Occipital lobe (tissue), 3 donors: ENCODE measurements at places on chromosomes 6 and 20. TPM values are rescaled to one million over a fixed set of nuclear protein-coding genes. Genes with fewer than 3 reads are reported as not detected.

The ASIP gene
- total RNA-seq: not detected

The TAF8 gene
- 4.8 TPM for total RNA-seq

The TGM3 gene
- total RNA-seq: 0.16 TPM

DNA sequence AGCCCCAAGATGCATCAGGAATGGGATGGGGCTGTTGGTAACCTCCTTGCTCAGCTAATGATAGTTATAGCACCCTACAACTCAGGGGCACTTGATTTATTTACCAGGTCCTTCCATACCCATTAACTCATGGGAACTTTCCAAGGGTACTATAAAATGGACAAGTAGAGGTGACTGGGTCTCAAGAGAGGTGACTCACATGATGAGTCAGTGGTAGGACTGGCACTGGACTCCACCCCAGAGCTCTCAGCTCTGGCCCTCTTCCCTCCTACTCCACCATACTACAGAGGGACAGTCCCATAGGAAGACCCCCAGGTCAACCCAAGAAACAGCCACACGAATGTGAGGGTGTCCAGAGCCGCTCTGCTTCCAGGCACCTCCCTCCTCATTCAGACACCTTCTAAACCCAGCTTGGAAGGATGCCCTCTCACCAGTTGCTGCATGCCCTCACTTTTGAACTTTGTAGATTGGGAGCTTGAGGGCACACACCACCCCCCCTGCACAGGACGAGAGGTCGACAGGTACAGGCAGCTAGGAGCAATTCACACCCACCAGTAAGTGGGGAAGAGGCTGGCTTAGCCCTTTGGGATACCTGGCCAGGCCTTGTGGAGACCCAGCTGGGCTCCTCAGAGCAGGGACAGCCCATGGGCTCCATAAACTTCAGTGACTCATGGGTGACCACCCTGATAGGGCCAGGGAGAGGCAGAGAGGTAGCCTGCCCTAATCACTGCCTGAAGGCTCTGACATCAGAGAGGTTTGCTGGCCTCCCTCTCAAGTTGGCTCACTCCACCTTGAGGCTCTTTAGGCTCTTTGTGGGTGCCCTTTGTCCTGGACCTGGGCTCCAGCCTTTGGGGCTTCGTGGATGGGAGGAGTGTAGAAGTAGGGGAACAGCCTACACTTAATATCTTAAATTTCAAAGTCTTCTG is 81.6 kb upstream of the MLN start:
- no peak for DNase-seq

DNA sequence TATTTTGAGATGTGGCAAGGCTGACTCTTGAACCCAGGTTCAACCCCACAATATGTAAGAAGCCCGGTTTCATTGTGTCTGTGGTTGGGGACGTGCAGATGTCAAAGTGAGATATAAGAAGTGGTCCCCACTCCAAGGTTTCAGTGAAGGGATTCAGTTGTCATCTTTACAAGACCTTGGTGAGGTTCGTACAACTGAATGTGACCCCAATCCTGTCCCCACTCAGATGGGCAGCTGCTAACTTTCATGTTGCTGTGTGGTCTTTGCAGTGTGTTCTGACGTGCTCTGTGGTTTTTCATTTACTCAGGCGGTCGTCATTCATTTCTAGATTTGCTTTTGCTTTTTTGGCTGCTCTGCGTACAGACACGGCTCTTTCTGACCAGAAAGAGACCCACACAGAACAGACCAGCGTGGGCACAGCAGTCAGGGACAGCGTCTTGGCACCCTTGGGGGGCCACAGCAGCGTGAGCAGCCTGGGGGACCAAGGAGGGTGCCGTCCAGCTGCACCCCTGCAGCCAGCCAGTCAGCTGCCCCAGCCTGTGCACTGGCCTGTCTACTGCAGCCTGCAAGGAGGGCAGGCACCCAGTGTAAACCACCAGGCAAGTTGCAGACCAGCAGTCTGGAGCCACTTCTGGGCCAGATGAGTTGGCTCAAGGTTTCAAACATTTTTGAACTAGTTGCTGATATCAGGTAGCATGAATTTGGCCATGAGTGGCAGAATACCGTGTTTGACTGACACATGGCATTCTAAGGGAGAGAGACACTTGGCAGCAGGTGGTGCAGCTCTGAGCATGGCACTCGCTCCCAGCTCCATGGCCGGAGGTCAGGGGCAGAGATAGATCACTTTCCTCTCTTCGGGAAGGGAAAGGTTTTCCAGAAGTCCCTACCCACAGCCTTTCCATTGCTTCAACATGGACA is 49.4 kb upstream of the IRF4 start:
- DNase-seq: no peak

DNA sequence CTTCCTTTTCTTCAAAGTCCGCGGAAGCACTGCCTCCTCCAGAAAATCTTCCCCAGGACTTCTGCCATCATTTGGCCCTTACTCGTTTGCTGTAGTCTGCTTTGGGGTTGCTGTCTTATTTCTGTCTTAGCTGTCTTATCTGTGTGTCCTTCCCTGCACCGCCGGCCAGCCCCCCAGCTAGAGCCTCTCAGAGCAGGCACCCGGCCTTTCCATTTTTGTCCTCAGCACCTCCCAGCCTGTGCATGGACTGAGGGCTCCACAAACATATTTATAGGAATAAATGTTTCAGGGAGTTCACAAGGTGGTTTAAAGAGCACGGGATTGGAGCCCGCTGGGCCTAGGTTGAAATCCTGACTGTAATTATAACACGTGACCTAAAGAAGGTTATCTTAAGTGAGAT is 8.1 kb downstream of the GLP1R start:
- no peak for DNase-seq

GRCh38 chr20:54209216-54209813 is 1.4 kb downstream of the PFDN4 start:
- DNase-seq: no peak

DNA sequence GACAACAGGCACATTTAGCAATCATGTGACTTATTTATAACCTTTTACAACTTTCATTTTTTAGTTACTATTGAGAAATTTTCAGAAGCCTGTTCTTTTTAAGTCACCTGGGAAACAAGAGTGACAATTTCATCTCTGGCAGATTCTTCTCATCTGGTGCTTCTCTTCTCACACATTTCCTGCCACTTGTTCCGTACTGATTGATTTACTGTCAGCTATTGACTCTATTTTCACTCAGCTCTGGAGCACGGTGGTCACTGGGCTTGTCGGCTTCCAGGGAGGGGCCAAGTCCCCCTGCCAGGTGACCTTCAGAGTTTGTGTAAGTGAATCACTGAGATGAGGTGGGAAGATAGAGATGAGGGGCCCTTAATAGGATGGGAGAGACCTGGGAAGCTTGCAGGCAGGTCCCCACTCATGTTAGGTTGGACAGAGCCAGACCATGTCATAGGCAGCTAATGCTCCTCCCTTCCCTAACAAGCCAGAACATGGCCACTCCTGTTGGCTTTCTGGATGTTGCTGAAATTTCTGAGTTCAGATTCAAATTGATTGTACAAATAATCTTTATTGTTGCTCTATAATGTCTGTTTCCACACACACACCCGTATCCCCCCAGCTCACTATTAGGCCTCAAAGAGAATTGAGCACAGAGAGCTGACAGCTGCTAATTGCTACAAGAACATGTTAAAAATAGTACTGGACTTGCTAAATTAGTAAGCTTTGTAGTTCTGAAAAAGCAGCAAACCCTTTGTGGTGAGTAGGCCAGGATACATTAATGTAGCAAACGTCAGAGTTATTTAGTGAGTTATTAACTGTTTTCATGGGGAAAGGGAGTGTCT is 13.3 kb downstream of the DUSP22 start:
- DNase-seq: no peak

GRCh38 chr20:53077373-53078205 is 105.4 kb downstream of the TSHZ2 start:
- DNase-seq: no peak

DNA sequence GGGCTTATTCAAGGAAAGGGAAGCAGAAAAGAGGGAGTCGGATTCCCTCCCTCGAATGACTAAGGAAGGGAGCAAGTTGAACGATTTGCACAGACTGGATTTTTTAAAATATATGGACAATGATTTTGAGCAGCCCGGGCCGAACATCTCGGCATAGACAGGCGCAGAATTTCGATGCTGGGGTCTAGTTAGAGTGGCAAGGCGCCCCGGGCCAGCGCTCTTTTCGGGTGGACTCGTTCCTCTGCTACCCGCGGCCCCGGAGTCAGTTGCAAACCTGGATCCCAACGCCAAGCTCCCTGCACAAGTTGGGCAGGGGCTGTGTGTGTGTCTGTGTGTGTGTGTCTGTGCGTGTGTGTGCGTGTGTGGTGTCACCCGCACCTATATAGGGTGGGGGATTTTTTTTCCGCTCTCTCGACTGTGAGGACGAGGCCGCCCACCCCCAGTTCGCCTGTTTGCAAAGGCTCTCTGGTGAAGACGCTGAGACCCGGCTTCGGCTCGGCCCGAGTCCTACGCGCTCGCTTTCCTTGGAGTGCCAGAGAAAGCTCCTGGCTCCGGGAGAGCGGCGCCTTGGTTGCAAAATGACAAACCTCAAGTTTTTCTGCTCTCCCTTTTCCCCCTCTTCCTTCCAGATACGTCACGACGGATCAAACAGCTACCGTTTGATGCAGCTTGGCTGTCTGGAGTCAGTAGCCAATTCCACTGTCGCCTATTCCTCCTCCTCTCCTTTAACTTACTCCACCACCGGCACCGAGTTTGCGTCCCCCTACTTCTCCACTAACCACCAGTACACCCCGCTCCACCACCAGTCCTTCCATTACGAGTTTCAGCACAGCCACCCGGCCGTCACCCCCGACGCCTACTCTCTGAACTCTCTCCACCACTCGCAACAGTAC is 1.4 kb downstream of the TFAP2D start:
- DNase-seq: no peak

DNA sequence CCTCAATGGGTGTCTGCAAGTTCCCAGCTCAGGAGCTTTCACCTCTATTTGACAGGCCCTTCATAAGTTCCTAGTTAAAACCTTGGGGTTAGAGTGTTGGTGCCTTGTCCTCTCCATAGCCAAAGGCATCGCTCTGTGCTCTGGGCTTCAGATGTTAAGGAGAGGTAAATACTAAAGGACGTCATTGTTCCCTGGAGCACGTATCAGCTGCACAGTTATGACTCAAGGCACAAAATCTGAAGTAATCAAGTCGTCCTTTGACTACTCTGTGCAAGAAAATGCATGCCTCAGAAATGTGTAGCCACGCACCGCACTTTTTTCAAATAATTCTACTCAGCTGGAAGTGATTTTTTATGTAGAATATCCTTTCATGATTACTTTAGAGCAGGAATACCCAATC is 240.8 kb upstream of the QKI start:
- no peak for DNase-seq

DNA sequence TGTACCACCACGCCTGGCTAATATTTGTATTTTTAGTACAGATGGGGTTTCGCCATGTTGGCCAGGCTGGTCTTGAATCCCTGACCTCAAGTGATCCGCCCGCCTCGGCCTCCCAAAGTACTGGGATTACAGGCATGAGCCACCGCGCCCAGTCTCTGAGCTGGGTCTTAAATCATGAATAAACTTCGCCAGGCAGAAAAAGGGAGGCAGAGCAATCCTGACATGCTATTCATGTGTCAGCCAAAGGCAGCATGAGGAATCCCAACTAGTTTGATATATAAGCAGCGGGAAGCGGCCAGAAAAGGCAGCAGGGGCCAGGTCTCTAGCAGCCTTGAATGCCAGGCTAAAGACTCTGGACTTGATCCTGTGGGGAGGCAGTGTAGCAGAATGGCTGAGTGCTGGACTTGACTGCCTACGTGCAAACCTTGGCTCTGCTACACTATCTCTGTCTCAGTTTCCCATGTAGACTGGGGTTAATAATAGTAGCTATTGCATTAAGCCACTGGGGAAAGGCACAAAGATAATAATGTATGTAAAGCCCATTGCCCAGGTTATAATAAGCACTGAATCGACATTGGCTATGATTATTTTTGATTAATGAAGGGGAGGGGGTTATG is 1.8 kb downstream of the PROCR start:
- DNase-seq: no peak

DNA sequence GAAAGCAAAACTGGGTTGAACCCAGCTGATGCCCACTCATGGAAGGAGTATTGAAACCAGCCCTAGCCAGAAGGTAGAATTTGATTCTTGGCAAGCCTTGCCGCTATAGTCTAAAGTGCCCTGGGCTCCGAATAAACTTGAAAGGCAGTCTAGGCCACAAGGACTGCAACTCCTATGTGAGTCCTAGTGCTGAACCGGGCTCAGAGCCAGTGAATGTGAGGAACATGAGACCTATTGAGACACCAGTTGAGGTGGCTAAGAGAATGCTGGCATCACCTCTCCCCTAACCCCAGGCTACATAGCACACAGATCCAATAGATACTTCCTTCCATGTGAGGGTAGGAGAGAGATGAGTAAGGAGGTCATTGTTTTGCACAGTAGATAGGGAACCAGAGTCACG is 3.5 kb upstream of the DEFB110 start:
- no peak for DNase-seq

DNA sequence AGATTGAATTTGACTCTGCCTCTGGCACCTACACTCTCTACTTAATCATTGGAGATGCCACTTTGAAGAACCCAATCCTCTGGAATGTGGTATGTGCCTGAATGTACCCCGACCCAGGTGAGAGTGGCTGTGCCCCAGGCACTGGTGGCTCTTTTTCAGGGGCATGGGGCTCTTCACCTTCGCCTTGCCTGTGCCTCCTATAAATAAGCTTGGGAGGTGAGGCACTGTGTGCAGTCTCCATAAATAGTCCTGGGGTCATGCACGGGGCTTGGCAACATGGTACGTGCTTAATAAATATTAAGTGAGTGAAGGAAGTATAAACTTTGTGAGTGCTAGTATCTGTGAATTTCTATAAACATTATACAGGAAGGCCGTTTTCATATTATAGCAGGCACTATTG is 33.0 kb downstream of the GHRH start:
- DNase-seq: no peak

DNA sequence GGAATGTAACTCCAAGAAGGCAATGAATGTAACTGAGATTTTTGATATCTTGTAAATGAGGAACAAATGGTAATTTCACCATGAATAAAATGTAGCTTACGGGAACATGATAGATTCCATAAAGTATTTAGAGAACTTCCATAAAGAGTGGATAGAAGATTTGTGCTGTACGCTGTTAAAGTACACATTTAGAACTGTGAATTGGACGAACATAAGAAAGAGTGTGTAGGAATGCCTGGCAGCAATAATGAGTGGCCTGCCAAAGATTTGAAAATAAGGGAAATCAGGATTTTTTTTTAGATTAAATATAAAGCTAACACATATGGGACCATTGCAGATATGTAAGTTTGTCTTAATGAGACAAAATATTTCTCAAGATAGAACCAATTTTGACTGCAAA is 1153.3 kb upstream of the EYS start:
- DNase-seq: no peak
